Activated T-cell treated with anti-CD3 and anti-CD28 coated beads, Interleukin-2, amount 50 U/mL, for 24 hours (primary cell): ENCODE measurements at places on chromosomes 12 and 14.

DNA sequence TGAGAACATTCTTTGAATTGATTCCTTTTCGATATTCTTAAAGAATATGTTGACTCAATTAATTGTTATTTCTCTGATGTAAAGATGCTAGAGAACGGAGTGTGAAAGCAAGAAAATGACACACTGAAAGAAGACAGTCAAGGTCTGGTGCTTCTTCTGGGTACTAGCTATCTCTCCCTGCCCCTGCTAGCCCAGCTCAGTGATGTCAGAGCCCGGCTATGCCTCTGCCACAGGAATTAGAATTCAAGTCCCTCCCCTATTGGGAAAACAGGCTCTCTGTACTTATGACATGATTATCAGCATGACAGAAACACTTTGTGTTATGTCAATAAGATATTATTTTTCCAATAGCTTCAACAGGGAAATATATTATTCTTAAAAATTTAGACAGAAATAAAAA lies 252.4 kb downstream of the KCNC2 start:
- DNase-seq = no peak

DNA sequence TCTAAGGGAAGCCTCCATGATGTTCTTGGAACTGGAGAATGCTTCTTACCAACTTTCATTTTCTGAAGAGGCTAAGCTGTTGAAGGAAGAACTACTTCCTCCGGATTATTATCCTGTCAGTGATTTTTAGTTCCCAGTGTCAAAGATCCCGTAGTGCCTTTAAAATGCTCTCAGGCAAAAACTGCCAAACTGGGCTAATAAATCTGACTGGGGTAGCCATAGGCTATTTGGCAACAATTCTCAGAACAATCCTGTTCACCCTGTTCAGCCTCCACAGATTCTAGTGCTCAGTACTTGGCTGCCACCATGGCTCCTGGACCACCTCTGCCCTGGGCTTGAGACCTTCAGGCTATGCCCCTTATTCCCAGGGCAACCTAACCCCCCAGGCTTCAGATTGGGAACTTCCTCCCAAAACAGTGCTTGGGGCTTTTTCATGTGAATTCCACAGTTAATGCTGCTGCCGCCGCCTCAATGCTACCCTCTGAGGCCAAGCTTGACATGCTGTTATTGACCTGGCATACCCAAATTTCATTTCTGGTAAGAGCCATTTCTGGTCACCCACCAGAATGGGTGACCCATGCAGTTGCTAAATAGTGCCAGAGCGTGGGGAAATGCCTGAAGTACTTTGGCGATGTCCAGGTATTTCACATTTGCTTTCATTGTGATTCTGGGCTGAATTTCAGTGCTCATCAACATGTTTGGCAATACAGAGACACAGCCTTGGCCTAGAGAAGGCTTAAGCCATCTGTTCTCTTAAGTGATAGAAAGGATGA lies 110.0 kb upstream of the ARHGAP5 start:
- no peak for DNase-seq

GRCh38 chr12:107590814-107591375 lies 94.7 kb upstream of the PWP1 start:
- DNase-seq = no peak

GRCh38 chr14:35158951-35159653 lies 36.8 kb downstream of the PRORP start:
- no peak for DNase-seq

DNA sequence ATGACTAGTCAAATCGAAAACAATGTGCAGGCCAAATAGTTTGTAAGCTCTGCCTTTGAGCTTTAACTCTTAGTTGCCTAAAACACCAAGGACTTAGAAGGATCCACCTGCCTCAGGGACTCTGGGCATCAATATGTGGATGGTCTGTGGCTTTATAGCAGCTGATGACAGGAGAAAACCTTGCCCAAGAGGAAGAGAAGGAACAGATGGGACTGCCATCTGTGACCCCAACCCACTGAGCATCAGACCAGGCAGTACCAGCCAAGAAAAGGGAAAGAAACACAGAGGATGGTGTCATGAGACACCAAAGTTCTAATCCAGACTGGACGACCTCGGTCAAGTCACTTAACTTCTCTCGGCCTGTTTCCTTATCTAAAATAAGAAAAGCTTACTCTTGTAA lies 12.7 kb downstream of the TGFB3 start:
- DNase-seq = no peak
